ENCODE measurements at places on chromosomes 16 and 17.

- no peak for DNase-seq
These were observed 26.6 kb downstream of the GSE1 start for GRCh38 chr16:85639529-85640253.

- no peak for DNase-seq
These were observed 27.9 kb downstream of the RPRML start for GRCh38 chr17:46950997-46951621.

DNA sequence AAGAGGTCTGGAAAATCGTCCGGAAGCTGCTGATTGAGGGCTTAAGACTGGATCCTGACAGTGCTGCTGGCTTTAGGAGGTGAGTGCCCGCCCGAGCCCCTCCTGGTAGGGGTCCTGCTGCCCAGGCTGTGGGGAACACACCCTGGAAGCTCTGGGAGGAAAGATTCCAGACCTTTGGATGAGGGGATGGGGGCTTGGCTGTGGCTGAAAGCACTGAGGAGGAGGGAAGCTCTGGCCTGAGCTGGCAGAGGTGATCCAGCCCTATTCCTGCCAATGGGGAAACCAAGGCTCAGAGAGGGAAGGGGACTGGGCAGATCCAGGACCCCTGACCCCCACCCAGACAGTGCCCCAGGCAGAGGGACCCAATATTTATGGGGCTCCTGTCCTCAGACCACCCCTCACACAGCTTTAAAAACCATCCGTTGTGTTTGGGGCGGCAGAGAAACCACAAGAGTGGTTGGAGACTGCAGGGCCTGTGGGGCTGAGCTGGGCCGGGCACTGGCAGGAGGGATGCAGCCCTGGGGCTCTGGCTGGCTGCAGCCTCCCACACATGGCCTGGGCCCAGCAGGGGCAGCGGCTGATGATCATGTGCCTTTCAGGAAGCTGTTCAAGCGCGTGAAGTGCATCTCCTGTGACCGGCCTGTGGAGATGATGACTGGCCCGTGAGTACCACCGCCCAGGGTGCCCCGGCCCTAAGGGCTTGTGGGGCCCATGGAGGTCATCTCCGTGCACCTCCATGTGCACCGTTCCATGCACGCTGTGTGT is 22.8 kb downstream of the UBALD1 start:
- DNase-seq, result no peak

DNA sequence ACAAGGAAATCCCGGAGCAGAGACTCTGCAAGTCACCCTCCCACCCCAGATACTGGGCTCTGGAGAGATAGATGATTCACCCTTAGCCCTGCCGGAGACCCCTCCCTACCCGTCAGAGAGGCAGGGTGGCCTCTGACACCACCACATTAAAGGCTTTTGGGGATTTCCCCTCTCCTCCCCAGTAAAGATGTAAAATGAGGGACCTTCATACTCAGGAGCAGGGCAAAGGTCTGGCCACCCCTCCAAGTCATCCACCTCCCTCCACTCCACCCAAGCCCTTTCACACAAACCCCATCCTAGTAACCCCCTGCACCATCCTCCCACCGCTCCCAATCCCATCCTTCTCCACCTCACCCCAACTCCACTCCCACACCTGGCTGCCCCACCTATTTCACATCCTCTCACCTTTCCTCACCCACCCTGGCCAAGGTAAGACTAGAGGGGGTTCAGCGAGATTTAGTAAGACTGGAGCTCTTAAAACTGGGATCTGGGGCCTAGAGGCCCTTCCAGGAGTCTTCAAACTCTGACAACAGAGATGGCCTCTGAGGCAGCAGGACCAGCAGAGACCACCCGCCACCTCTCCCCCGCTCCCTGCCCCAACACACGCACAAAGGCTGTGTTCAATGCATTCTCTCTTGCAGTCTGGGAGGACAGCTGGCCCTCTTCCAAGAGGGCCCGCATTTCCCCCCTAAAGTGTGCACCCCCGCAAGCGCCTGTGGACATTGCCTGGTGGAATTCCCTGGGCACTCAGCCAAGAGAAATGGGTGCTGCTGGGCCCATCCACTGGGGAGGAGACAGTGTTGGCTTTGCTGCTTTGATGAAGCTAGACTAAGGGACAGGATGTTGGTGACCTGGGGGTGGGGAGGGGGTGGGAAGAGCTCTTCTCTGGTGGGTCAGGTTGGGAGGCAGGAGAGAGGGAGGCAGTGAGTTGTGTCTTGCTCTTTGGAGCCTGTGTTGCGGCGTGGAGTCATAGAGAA is 1.1 kb downstream of the ABAT start:
- DNase-seq, result peak; percentile 51

DNA sequence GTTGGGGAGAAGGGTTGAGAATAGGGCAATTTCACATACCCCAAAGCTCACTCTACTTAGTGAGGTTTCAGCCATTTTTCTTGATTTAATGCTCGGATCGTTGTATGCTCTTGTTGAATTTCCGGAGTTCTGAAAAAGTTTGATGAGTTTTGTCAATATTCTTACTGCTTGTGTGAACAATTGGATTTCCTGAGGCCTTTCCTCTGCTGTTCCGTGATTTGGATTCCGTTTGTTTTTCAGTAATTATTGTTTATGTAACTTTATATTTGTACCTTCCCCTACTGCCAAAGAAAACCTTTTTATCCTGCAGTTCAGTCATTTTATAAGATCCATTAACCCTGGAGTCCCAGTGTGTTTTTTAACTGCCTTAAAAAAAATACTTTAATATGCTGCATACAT is 62.9 kb downstream of the PHKB start:
- DNase-seq, result no peak

DNA sequence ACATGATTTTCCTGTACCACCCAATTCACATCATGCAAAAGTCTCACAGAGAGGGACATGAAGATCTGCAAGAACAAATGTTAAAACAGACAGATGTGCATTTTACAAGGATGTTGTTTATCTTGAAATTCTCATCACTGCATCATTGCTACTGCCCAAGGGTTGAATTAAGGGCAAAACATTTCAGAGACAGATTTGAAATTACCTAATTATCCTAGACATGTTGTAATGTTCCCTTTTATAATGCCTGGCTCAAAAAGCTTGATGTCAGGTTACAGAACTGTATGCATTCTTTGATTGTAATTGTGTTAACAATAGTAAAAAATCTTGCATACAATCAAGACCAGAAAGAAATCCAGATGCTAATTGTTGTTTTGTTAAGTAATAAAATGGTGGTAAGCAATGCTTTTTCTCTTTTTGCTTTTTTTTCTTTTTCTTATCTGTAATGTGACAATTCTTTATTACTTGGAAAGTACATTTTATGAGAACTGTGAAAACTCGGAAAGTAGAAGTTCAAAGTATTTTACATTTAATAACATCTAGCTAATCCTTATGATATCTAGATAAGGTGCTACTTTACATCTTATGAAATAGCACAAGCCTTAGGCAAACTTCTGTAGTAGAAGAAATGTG is 3.6 kb upstream of the DUSP14 start:
- DNase-seq, result no peak

DNA sequence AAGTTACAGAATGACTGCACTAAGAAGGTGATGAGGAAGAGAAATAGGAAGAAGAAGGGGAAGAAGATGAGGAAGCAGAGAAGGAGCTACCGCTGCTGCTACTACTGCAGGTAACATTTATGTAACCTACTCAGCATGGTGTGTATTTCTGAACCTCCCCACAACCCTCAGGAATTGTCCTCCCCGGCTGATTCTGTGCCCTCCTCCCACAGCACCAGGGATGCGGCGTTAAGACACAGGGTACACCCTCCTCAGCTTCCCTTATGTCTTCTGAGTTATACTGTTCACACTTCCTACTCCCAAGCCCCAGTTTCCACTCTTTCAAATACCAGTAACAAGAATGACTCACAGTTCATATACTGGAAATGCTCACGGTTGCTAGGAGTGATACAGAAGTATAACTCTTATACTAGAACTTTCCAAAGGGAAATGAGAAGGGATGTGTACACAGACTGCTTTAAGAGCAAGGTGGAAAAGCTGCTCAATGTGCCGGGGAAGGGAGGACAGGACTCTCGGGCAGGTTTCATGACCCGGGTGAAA is 224.5 kb upstream of the PSMD7 start:
- no peak for DNase-seq
